Liver (tissue), 10 donors: ENCODE measurements at places on chromosomes 5 and 9. TPM values are rescaled to one million over a fixed set of nuclear protein-coding genes. Genes with fewer than 3 reads are reported as not detected.

DNA sequence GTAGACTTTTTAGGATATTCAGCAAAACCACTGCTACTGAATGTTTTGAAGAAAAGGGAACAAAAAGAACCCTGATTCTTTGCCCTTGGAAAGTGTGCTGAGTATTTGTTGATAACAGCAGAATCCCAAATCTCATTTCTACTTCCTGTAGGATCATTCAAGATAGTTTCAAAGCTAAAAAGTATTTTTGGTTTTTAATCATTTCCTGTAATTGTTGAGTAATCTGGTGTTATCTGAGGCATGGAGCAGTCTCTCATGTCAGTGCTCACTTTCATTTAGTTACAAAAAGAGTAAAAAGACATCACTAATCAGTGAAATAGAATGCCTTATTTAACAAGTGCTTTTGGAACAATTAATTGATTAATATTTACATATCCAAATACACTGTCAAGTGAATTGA lies 56.1 kb downstream of the ITGA2 start:
- no peak for DNase-seq

MARCHF3 gene
- total RNA-seq = 51.0 TPM

DNA sequence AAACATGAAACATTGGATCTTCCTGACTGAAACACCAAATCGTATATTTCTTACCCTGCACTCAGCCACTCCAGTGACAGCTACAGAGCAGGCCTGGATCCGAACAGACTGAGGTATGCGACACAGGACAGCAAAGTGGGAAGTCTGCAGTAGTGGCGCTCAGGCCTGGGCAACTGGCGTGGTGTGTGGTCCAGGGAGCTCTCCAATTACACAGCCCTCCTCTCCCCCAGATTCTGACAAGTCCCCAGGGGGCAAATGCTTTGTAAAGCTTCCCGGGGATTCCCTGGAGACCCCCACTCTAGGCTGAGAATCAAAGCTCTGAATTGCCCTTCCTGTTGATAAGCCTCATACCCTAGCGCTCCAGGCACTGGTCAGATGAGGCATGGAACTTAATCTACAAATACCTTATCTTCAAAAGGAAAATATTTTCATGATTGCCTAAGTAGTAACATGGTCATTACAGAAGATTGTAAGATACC lies 104.8 kb upstream of the ERCC6L2 start:
- DNase-seq = no peak

GRCh38 chr5:178460598-178460997 lies 129.6 kb downstream of the COL23A1 start:
- DNase-seq = no peak

DAB2IP gene
- total RNA-seq = 3.1 TPM

SAP30L gene
- total RNA-seq = 9.5 TPM

GRCh38 chr9:133403766-133404453 lies 13.9 kb downstream of the REXO4 start:
- DNase-seq = peak; percentile 56

GRCh38 chr9:27791311-27791710 lies 218.0 kb upstream of the C9orf72 start:
- DNase-seq = no peak

DNA sequence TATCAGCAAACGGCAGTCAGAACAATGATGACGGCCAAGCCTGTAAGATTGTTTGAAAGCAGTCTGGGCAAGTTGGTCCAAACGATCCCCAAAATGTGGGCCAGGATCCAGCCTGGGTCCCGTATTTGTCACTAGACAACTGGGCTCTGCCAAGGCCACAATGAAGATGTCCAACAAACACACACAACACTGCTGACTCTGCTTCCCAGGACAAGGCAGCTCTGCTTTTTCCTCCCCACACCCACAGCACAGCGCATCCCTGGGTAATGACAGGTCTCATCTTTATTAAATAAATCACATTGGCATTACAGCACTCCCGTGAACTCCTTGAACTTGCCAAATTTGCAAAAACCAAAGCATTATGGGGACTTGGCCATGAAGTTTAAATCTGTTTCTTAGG lies 424.1 kb upstream of the ACTBL2 start:
- no peak for DNase-seq

GRCh38 chr5:111737716-111738115 lies 19.3 kb downstream of the NREP start:
- no peak for DNase-seq

SLC36A2 gene
- total RNA-seq = not detected

DNA sequence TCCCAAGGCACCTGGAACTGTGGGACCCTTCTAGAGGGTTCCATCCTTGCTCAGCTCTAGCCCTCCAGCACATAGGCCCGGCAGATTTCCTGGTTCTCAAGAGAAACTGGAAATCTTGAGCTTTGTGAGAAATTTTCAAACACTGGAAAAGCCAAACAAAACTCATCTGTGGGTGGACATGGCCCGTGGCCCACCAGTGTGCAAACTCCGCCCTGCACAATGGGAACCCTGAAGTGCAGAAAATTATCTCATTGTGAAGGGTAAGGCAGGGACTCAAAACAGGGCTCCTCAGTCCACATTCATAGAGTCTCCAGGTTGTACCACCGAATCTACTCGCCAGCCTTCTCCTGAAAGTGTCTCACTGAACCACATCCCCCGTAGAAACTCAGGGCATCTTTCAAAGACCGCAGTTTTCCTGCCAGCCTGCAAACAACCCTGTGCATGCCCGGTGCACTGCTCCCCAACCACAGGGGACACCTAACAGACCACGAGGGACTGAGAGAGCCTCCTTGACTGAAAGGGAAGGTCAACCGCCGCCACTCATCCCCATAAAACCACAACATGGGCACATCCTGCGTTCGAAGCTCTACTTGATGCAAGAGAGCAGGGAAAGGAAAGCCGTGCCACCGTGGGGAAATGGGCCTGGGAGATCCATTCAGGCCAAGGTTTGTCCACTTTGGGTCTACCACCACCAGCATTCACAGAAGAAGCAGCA lies 18.1 kb downstream of the ADAMTS2 start:
- no peak for DNase-seq

GRCh38 chr9:121026768-121027167 lies 23.3 kb downstream of the C5 start:
- no peak for DNase-seq

DNA sequence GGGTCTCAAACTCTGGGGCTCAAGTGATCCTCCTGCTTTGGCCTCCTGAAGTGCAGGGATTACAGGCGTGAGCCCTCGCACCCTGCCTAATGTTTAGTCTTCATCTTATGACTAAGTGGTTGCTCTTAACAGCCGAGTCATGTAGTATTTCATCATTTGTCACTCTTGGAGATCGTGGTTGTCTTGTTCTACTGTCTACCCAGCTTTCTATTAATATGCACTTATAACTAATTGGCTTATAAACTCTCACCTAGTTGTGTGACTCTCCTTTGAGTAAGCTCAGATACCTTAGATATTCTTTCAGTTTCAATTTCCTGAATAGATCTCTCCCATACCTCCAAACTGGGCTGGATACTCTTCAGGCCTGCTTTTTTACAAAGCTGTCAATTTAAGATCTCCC lies 19.9 kb downstream of the SLC44A1 start:
- no peak for DNase-seq

UQCRQ gene
- 103 TPM for total RNA-seq

DNA sequence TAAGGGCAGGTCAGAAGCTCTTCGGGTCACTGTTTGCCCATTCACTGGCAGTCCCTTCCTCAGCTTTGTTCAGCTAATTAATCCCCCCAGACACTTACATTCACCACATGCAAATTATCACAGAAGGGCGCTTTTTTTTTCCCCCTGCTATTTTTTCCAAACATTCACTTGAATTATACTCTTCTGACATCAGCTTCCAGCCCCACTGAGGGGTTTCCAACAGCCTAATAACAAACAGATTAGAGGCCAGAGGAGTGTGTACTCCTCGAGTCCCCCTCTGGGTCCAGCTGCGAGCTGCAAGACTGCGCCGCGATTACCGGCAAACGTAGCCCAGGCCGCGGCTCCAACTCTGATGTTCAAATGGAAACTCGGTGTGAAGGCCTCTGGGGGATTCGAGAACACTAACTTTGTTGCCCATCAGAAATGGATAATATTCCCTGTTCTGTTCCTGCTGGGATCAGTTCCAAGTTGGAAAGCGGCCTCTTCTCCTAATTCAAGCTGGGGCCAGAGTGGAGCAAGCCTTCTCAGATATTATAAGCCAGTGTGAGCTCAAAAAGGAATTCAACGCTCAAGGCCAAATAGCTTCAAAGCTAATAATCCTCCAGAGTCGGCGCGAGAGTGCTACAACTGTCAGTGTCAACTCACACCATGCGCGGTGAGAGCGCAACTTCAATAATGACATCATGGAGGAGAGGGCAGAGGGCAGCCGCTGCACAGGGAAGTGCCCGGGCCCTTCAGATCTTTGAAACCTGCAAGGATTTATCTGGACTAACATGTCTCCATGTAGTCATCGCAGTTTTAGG lies 560.8 kb downstream of the BNC2 start:
- no peak for DNase-seq

GRCh38 chr5:153983885-153984284 lies 54.8 kb downstream of the FAM114A2 start:
- DNase-seq = no peak

DNA sequence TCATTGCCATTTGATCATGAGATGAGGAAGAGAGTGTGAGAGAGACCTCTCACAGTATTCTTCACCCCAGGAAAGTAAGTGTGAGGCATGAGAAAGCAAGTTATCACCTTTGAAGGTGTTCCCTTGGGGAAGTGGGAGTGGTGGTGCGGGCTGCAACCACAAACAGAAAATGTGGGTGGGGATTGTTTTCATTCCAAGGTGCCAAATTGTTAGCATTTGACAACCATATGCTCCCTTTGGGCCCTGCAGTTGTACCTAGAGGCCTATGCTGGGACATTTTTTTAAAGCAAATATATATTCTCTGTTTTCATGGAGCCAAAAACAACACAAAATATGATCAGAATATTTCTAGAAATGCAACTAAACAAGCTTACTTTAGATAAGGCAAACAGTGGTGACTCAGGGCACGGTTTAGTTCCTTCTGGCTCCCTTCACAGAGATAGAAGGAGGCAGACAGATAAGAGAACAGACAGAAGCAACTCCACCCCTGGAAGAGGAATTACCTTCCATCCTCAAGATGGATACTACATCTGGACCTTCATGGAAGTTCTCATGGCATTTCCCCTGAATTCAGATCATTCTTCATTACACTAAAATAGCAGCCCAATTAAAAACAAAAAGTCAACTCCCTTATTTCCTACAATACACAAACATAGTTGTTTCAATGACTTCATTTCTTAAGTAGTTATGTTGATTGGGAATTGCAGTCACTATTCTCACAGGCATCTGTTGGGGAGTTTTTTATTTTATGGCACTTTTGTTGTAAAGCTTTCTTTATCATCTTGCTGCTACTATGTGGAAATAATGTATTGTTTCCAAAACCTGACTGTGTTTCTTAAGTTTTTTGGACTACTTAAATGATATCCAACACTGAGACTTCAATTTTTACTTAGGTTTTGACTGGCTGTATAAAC lies 416.6 kb downstream of the PLK2 start:
- DNase-seq = no peak

TXNDC8 gene
- not detected for total RNA-seq

- no peak for DNase-seq
Measured at GRCh38 chr5:149452665-149453617, 73.8 kb upstream of the IL17B start.

FIBCD1 gene
- not detected for total RNA-seq

GRCh38 chr9:127213859-127214258 lies 50.7 kb upstream of the GARNL3 start:
- no peak for DNase-seq

DNA sequence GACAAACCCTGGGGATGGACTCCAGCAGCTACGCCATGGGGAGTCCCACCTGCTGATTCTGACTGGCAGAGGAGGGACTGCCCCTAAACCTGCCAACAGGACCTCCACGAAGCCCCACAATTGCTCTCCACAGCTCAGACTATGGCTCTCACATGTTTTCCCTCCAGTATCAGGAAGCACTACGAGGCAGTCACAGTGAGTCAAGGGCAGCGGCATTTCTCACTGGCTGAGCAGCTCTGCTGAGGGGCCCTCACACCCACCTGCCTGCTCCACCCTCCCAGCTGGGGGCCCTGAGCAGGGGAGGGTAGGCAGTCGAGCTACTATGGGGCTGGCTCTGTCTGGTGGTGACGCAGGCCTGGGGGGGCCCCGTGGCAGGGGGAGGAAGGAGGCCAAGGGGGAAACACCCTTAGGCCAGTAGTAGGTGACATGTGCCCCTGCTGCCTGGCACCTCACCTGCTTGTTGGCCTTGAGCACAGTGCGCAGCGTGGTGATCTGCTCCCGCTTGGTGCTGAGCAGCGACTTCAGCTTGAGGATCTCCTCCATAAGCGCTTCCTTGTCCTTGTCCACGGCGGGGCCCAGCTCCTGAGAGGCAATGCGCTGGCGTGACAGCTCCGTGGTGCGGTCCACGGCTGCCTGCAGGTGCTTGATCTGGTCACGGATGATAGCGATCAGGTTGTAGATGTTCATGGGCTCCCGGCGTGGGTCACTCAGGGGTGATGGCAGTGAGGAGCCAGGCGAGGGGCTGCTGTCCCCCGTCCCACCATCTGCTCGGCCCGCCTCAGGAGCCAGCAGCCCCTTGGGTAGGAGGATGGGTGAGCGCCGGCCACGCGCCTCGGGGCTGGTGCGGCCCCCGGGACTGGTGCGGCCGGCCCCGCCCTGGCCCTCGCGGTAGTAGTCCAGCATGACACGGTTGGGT lies 46.3 kb downstream of the BICD2 start:
- peak; percentile 27 for DNase-seq

DNA sequence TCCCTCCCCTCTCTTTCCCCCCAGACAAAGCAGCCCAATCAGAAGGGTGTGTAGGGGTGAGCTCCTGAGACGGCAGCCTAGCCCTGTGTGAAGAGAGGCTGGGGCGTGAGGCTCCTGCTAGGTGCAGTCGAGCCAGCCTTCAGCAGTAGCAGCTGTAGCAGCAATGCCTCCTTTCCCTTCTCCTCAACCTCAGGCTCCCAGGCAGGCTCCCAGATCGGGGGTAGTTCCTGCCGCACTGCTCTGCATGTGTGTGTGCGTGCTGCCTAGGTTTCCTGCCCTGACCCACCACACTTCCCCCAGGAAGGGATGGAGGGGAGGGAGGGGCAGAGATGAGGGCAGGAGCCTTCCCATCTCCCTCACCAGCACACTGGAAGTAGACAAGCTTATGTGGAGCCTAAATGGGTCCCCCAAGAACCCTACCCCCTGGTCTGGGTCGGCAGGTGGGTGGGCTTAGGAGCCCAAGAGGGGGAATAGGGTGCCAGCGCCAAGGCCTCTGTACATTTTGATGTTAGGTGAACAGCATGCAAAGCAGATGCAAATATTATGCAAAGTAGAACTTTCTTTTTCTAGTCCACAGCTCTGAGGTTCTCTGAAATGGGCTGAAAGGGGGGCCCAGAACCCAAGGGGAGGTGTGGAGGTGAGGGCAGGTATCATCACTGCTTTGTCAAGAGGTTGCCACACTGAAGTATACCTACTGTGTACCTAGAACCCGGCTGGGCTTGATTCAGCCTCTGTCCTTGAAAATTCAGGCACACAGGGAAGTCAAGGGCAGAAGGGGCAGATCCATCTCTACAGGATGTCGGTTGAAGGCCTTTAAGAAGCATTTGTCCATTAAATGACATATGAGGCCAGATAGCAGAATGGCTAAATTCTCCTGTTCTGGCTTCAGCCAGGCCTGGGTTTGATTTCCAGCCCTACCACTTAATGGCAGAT lies 57.8 kb downstream of the CXXC5 start:
- no peak for DNase-seq
